Heart left ventricle (tissue), 16 donors: ENCODE measurements at places on chromosomes 11 and 22. TPM values are rescaled to one million over a fixed set of nuclear protein-coding genes. Genes with fewer than 3 reads are reported as not detected.

- no peaks in the 10 kb centered on the region for H3K4me1 ChIP-seq
- H3K27ac ChIP-seq = no peak overlapping the region
- H3K27me3 ChIP-seq = no peaks in the 10 kb centered on the region
- no peak overlapping the region for H3K4me3 ChIP-seq
- no peak for DNase-seq
These were observed 11.4 kb downstream of the APOBEC3A start for GRCh38 chr22:38968801-38969200.

- no peak for DNase-seq
- peaks cover 12% of the 10 kb centered on the region for H3K4me1 ChIP-seq
- H3K27ac ChIP-seq = no peak overlapping the region
- no peak overlapping the region for H3K4me3 ChIP-seq
These were observed 33.5 kb upstream of the CD44 start for GRCh38 chr11:35105319-35106079.

The PHETA2 gene
- 5.3 TPM for total RNA-seq

GRCh38 chr11:88521799-88522201, 184.3 kb upstream of the CTSC start:
- H3K36me3 ChIP-seq = no peaks in the 10 kb centered on the region
- H3K4me3 ChIP-seq = no peak overlapping the region
- DNase-seq = no peak
- no peaks in the 10 kb centered on the region for H3K4me1 ChIP-seq
- H3K27ac ChIP-seq = no peak overlapping the region

GRCh38 chr11:67561971-67562619, 21.5 kb upstream of the GSTP1 start:
- no peak overlapping the region for H3K4me3 ChIP-seq
- no peaks in the 10 kb centered on the region for H3K36me3 ChIP-seq
- DNase-seq = no peak
- peaks cover 9% of the 10 kb centered on the region for H3K4me1 ChIP-seq
- no peaks in the 10 kb centered on the region for H3K27me3 ChIP-seq

- peak overlapping the region; percentile 26 for H3K4me3 ChIP-seq
- H3K4me1 ChIP-seq = no peaks in the 10 kb centered on the region
- H3K27me3 ChIP-seq = no peaks in the 10 kb centered on the region
- peak overlapping the region; percentile 58 for H3K27ac ChIP-seq
- no peaks in the 10 kb centered on the region for H3K36me3 ChIP-seq
These were observed 119.3 kb upstream of the OR9Q1 start for GRCh38 chr11:57904376-57904775.

The INS gene
- total RNA-seq = not detected

The EPS8L2 gene
- 2.2 TPM for total RNA-seq
